ENCODE measurements at places on chromosomes 6 and 20.

DNA sequence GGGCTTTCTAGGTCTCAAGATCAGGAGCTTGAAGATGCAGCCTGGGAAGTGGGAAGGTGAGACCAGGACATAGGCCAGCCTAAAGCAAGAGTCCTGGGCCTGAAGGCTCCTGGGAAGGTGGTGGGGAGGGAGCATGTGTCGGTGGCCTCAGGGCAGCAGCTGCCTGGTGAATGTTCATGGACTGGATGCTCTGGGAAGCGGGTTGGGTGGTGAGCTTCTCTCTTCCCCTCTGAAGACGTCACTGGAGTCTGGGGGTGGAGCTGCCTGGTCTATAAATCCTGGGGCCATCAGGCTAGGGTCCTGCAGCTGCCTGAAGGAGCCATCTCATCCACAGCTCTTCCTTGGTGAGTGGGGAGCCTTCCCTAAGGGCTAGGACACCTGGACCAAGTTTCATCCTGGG, at the start of gene GNRH2:
GNRH2 (plus strand) TSS at position 301 of the 400 bp plus-strand sequence. CDS start 793 bp downstream, outside the sequence.
- DNase-seq = no peak

GRCh38 chr6:24936641-24937317, 1.0 kb upstream of the RIPOR2 start:
- DNase-seq = no peak

- no peak for DNase-seq
These were observed 20.5 kb downstream of the PCK1 start for GRCh38 chr20:57581202-57582028.

DNA sequence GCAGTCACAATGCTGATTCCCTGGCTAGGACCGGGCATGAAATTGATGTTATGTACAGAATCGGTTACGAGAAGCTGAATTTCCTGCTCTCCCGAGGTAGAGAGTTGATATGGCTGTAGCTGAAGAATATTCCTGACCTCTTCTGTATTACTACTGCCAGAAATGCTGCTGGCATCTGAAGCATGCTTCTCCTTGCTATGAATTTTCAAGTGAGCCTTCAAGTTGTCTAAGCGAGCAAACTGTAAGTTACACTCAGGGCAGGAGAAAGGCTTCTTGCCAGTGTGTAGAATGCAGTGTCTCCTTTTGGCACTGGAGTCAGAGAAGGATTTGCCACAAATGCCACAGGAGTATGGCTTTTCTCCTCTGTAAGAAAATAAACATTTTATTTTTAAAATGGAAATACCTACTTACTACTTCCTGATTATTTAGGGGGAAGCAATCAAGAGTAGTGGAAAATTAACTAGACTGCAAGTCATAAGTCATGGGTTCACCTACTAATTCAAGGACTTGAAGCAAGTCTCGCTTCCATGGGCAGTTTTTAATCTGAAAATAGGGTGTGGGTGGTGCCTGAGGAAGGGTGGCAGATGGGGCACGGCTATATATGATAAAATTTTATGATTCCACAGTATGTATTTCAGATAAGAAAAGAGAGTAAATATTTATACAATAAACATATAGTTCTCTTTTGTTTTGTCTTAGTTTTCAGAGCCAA, 10.8 kb upstream of the MICAL1 start:
- no peak for DNase-seq

DNA sequence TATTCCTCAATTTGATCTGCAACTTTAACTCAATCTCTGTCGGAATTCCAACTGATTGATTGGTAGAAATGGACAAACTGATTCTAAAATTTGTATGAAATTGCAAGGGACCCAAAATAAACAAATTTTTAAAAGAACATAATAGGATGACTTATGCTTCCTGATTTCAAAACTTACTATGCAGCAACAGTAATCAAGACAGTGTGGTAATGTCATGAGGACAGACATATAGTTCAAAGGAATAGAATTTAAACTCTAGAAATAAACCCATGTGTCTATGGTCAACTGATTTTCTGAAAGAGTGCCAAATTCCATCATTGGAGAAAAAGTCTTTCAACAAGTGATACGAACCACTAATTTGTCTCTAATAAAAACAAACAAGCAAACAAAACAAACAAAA, 1320.1 kb upstream of the GJE1 start:
- no peak for DNase-seq

DNA sequence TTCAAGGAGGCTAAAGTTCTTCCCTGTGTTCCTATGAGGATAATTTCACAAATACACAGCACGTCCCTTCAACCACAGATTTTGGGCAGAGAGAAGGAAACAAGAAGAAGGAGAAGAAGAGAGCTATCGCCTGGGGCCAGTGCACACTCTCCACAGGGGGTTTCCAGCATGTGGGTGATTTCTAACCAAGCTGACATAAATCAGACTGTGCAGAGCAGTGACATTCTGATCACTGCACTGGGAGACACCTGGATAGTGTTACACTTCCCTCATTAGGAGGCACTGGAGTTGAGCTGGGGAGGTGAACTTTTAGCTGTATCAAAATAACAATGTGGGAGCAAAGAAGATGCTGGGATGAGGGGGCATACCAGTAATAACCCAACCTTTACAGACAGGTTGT, 71.8 kb upstream of the CENPW start:
- no peak for DNase-seq

DNA sequence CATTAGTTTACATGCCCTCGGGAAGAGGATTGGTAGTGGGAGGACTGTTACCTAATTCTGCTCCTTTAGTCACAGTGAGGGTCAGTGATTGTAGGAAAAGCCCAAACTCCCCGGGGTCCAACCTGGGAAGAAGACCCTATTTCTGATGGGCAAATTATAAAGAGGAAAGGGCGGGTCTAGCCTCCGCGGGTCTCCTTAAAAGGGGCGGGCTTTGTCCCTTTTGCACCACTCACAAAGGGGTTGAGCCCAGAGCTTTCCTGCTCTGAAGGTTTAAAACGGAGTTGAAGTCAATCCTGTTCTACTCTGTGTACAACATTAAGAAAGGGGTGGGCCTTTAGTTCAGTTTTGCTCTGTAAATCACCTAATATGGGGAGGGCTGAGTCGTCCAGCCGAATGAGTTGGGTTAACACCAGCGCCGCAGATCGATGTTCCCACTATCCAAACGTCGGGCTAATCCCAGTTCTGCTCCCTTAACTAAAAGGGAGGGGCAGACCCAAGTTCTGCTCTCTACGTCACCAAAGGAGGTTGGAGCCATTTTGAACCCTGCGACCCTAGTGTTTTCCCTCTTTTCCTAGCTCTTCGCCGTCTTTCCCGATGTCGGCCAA, 920 bp upstream of the RNF5 start:
- DNase-seq = no peak

GRCh38 chr6:160331204-160331603, 17.0 kb upstream of the SLC22A3 start:
- DNase-seq = no peak

GRCh38 chr6:45433533-45434380, 56.0 kb upstream of the SUPT3H start:
- no peak for DNase-seq

GRCh38 chr6:111747396-111747795, 125.9 kb downstream of the FYN start:
- no peak for DNase-seq

GRCh38 chr6:24415753-24416152, 13.0 kb downstream of the MRS2 start:
- DNase-seq = no peak

DNA sequence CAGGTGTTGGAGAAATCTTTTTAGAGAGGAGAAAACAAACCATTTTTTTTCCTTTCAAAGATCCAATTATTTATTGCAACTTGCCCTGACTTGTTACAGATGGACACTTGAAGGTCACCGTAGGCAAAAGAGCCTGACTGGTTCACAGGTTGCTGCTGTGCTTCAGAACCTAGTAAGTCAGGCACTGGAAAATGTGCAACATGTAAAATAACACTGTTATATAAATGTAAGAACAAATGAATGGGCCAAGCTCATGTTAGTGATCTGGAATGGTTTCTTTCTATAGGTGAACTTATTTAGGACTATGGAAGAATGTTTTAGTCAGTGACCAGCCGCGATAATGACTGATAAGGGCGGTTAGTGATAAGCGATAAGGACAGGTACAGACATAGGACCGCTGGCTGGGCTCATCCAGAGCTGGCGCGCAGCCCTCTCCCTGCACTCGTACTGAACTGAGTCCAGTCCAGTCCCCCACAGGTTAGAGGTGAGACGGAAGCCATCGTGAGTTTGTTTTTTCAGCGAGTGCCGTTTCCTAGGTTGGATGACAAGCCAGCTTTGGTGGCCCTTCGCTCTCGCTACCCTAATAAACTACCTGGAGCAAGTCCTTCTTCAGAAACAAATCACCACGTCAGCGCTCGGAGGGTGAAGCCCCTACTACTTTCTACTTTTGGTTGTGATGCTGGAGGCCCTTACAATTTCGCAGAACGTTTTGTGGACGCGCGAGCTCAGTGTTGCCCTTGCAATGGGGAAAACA, 94.4 kb upstream of the PRDM1 start:
- DNase-seq = no peak

DNA sequence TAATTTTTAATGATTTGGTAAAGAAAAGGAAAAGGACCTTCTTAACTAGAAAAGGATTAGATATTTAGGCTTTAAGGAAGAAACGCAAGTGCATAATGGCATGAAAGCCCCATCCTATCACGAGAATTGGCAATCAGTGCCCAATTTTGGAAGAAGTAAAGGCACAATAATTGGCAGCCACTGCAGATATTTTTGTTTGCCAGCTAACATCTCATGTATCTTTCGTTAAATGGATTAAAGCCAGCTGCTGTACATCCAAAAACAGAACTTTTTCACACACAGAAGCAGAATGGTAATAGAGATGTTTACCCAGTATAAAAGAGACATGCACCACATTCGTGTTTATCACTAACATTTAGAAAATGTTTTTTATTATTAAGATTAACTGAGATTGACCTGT, 180.3 kb downstream of the C6orf118 start:
- no peak for DNase-seq

- DNase-seq = no peak
These were observed 12.7 kb downstream of the PKHD1 start for GRCh38 chr6:52074716-52075115.

GRCh38 chr6:147077251-147077650, 127.0 kb upstream of the STXBP5 start:
- DNase-seq = no peak

GRCh38 chr6:168678588-168678987, 237.6 kb downstream of the SMOC2 start:
- DNase-seq = no peak

DNA sequence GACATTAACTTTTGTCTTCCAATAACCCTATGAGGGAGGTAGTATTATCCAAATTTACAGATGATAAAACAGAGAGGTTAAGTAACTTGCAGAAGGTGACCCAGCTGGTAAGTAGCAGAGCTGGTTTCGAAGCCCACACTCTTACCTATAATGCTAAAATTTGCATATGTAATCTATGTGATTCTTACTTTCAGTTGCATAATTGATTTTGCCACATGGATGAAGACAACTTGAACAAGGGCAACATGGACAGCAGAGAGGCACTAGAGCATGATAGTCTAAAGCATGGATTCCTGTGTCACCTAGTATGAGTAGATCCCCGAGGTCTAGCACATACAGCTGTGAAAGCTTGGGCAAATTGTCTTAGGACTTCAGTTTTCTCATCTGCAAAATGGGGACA, 117.6 kb upstream of the DTNBP1 start:
- no peak for DNase-seq

- DNase-seq = no peak
These were observed 142.7 kb upstream of the SULF2 start for GRCh38 chr20:47927944-47928343.

DNA sequence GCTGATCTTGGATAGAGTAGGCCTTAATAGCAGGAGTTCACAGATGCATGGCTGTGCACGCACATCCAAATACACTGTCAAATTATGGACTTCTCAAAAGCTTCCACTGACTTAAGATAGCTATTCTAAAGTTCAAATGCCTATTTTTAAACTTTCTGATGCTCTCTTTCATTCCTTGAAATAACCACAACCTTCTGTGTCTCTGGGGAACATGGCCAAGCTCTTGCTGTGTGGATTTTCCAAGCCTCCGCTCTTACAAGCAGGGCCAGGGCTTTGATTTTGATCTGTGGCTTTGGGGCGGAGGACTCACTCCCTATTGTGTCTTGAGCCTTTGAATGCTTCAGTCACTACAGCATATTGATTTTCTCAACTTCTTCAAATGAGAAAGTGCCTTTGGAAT, 35.7 kb upstream of the SNRPB2 start:
- DNase-seq = no peak

GRCh38 chr6:49543087-49543858, 7.2 kb upstream of the C6orf141 start:
- no peak for DNase-seq

DNA sequence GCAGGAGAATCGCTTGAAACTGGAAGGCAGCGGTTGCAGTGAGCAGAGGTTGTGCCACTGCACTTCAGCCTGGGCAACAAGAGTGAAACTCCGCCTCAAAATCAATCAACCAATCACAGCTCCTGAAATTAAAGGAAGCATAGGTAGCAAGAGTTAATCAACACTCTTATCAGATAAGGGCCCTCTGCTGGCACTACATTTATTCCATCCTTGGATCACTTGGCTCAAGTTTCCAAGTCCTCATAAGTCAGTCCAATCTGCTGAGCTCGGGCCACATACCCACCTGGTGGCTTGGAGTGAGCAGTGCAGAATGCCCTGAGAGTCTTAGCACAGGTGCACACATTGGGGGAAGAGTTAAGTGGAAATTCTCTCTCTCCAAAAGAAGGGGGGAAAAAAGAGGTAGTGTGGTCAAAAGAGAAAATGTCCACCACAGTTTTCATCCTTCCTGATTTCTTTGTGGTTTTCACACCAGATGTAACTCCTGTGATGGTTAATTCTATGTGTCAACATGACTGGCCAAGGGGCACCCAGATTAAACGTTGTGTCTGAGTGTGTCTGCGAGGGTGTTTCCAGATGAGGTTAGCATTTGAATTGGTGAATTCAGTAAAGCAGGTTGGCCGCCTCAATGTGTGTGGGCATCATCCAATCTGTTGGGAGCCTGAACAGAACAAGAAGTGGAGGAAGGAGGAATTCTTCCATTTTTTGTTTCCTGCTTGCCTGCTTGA, 14.2 kb upstream of the FAM8A1 start:
- no peak for DNase-seq

GRCh38 chr6:37536491-37537190, 36.9 kb upstream of the CCDC167 start:
- no peak for DNase-seq

GRCh38 chr6:159125951-159126352, 43.2 kb upstream of the FNDC1 start:
- DNase-seq = no peak

- peak; percentile 24 for DNase-seq
These were observed 86.0 kb upstream of the SLC2A12 start for GRCh38 chr6:134138226-134138975.

DNA sequence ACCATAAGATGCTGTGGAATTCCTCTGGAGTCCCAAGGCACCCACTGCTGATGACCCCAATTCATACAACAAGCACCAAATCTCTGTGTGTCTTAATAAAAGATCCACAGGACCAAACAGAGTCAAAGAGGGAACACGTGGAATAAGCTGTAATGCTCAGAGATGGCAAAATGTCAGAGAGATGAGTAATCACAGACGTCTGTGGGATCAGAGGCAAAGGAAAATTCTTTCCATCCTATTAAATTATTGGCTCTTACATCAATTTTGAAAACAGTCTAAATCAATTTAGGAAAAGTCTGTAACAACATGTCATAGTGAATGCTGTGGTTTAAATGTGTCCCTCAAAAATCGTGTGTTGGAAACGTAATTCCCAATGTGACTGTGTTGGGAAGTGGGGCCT, 17.5 kb upstream of the SAMD3 start:
- peak; percentile 63 for DNase-seq
